Progenitor cell of endocrine pancreas (in vitro differentiated cells): ENCODE measurements at places on chromosomes 4 and X.

- no peak for DNase-seq
These were observed 9.9 kb downstream of the CRMP1 start for GRCh38 chr4:5882947-5883346.

DNA sequence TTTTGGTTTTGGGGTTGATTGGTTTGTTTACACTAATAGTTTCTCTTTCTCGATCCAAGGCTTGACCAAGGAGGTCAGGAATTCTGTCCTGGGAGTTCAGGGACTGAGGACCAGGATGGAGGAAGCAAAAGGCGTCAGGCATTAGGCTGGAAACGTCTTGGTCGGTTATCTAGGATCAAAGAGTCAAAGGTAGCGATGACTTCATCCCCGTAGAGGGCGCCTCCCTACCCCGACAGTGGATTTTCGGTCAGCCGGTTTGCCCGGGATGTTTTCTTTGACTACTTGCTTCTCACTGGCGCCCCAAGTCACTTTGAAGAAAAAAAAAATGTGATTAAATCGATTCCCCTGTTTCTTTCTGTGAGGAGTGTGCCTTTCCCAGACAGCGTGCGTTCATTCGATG, 980 bp upstream of the FHDC1 start:
- peak; percentile 34 for DNase-seq

GRCh38 chr4:106695501-106696262, 327.1 kb upstream of the GIMD1 start:
- DNase-seq: no peak

- DNase-seq: no peak
These were observed 59.3 kb downstream of the AFF1 start for GRCh38 chr4:86993909-86994681.

GRCh38 chrX:40260146-40260747, 162.5 kb upstream of the BCOR start:
- no peak for DNase-seq

DNA sequence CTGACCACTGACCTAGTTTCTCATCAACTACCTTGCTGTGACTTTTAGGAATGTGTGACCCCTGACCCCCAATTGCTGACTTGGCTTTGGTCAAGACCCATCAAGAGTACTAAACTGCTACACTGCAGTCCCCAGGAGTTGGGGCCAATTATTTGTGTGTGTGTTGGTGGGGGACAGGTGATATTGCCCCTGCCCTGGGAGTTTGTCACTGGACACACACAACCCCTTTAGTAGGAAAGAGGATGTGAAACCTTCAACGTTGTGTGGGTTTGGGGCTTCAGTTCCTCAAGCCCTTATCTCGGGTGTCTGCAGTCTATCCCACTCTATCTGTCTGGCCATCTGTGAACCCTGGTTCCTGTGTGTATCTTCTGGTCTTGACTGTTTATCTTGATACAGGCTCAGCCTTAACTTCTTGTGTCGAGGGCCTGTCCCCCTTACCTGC, 6.5 kb downstream of the SASH3 start:
- no peak for DNase-seq

- DNase-seq: no peak
These were observed 75.9 kb upstream of the RPL34 start for GRCh38 chr4:108544481-108544880.

DNA sequence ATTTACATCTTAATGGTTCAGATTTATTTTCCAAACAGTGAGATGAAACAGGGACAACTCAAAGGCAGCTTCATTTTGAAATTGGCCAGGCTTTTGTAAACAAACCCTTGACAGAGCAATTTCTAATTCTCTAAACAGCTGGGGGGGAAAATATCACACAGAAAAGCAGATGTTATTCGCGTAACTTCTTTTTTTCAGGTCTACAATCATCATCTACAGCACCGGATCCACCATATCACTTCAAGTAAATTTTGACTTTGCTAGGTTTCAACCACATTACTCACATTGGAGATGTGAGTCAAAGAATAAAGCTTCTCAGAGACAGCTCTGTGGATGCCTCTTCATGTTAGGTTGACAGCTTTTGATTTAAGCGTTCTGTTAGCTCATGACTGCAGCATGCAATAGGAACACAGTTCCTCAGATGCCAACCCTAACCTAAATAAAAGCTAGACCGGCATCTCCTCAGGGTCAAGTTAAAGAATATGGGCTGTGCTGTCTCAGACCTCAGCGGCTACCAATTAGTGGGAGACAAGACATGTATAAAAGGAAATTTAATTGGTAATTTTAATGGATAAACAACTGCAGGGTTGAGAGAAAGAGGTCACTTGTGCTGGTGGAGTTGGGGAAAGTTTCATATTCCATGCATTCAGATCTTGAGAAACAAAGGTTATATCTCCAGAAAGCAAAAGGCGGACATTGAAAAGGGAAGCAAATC, 26.8 kb downstream of the AMELX start:
- no peak for DNase-seq
